ENCODE measurements at places on chromosomes 2 and 18.

DNA sequence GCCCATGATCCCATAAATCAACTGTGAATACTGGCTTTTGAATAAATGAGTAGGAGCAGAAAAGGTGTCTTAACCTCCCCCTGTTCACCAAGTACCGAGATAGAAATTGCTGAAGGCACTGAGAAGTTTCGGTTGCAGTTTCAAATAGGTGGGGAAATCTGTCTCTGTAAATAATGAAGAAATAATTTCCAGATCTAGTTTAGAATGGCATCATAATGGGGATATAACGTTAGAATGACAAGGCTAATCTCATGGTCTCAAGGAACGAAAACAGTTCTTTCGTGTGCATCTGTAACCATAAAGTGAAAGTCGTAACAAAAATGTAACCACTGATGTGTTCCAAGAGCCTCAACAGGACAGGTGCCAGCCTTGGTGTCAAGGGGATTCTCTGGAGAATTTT is 49.9 kb upstream of the TMEM18 start:
- no peak for DNase-seq

- no peak for DNase-seq
Observed at GRCh38 chr18:63152791-63153190, 166.8 kb downstream of the BCL2 start.

- no peak for DNase-seq
Observed at GRCh38 chr18:46711444-46711863, 45.4 kb downstream of the ST8SIA5 start.

DNA sequence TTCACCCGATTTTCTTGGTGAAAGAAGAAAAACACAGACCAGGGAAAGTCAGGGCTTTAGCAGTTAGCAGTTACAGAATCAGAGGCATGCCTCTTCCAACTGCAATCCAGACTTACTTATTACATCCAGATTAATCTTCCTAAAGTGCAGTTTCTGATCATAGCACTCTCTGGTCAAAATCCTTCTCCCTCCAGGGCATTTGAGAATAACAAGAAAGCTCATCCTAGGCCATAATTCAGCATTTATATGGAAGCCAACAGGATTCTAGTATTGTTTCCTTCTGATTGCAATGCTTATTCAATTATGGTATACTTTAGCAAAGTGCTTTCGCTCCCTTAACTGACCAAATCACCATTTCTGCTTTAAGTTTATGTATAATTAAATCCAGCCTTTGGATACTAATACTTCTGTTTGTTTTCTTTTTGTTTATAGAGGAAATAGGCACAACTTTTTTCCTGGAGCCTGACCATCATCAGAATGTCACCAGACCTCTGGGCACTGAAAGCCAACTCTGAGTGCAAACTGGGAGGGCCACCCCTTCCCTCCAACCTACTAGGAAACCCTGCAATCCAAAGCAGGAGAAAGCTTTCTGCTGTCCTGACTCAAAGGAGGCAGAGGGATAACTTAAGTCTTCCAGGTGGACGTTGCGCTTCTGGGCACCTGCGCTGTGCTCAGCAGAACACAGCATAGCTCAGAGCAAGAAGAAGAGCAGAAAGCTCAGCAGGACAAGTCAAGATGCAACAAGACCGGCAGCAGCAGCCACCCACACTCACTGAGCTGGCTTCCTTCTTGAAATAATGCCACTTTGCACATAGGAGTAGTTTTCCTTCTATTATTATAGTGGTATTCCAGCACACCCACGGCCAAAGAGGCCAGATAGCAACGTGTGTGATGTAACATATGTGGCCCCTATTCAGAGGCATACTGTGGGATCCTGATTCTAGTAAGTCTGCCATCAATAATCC is 99.3 kb downstream of the STK39 start:
- no peak for DNase-seq

DNA sequence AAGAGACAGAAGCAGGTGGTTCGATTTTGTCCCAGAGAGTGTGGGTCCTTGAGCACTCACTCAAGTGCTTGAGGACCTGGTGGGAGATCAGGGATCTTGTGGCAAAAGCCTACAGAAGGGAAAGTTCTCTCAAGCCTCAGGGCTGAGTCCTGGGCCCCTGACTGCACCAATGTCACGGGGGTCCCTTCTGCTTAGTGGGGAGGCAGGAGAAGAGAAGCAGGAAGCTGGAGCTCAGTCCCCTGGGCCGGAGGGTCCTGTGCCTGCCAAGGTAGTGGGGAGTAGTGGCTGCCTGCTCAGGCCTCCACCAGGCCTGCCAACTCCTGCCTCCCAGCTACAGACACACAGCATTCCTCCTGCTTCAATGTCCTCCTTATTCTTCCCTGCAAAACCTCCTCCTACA is 11.7 kb downstream of the CAPN14 start:
- no peak for DNase-seq

- no peak for DNase-seq
Observed at GRCh38 chr18:32301361-32301760, 111.5 kb downstream of the MEP1B start.

DNA sequence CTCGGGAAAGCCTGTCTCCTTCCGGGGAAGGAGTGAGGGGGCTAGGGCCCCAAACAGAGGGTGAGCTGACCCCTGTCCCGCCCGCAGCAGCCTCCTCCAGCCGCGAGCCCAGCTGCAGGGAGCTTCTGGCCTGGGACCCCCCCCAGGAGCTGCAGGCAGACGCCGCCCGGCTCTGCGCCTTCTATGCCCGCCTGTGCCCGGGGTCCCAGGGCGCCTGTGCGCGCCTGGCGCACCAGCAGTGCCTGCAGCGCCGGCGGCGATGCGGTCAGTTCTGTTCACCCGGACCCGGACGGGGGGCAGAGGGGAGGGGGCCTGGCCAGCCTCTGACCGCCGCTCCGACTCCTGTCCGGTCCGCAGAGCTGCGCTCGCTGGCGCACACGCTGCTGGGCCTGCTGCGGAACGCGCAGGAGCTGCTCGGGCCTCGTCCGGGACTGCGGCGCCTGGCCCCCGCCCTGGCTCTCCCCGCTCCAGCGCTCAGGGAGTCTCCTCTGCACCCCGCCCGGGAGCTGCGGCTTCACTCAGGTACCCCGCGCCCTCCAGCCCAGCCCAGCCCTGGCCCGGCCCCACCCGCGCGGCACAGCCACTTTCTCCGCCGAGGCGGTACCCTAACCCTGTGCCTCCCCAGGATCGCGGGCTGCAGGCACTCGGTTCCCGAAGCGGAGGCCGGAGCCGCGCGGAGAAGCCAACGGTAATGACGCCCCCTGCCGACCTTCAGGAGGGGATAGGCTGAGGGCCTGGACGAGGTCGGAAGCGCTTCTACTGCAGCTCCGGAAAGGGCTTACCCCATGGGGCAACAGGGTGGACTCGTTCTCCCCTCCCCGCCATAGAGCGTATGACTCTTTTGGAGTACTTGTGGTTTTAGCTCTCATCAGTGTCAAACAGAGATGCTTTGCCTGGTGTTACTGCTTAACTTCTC is 2.0 kb upstream of the CHRND start:
- DNase-seq = peak; percentile 71

DNA sequence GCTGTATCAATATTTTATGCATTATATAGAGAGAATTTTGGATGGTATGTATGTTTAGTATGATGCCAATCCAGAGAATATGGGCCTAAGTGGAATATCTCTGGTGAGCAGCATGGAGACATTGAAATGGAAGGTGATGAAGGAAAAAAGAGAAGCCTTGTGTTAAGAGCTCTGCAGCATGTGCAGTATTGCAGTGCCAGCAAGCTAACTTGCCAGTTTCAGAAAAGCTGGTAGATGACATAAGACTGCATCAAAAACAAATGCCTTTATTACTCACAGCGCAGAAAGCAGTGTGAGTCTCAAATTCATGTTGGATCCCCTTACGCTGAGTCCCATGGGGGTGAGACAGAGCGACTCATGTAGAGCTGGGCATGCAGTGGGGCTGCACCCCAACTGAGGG is 280.2 kb downstream of the CTNNA2 start:
- no peak for DNase-seq

DNA sequence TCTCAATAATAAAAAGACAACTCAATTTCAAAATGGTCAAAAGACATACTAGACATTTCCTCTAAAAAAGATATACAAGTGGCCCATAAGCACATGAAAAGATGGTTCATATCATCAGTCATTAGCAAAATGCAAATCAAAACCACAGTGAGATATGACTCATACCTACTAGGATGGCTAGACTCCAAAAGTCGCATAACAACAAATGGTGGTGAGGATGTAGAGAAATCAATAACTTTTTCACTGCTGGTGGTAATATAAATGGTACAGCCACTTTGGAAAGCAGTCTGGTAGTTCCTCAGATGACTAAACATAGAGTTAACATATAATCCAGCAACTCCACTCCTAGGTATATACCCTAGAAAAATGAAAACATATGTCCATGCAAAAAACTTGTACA is 242.3 kb upstream of the NOL4 start:
- no peak for DNase-seq

- no peak for DNase-seq
Observed at GRCh38 chr2:109395494-109396201, 218.1 kb downstream of the SEPTIN10 start.

GRCh38 chr2:146807568-146808168 is 1037.2 kb upstream of the ACVR2A start:
- DNase-seq = no peak

- DNase-seq = no peak
Observed at GRCh38 chr2:9430316-9431293, 7.2 kb downstream of the CPSF3 start.

Data from hepatocyte (in vitro differentiated cells).